ENCODE measurements at places on chromosomes 1 and 21.

GRCh38 chr1:230463760-230464159 lies 37.6 kb upstream of the PGBD5 start:
- DNase-seq = no peak

GRCh38 chr21:32364387-32364786 lies 28.4 kb downstream of the URB1 start:
- no peak for DNase-seq

GRCh38 chr1:59497616-59498015 lies 200.7 kb downstream of the FGGY start:
- no peak for DNase-seq

GRCh38 chr1:193104502-193104906 lies 710 bp downstream of the GLRX2 start:
- DNase-seq = peak; percentile 56

GRCh38 chr1:115906627-115907026 lies 65.7 kb upstream of the NHLH2 start:
- DNase-seq = no peak

- no peak for DNase-seq
These were observed 2.4 kb upstream of the SPOCD1 start for GRCh38 chr1:31818206-31818605.

GRCh38 chr1:160091666-160092223 lies 6.7 kb downstream of the IGSF8 start:
- no peak for DNase-seq

DNA sequence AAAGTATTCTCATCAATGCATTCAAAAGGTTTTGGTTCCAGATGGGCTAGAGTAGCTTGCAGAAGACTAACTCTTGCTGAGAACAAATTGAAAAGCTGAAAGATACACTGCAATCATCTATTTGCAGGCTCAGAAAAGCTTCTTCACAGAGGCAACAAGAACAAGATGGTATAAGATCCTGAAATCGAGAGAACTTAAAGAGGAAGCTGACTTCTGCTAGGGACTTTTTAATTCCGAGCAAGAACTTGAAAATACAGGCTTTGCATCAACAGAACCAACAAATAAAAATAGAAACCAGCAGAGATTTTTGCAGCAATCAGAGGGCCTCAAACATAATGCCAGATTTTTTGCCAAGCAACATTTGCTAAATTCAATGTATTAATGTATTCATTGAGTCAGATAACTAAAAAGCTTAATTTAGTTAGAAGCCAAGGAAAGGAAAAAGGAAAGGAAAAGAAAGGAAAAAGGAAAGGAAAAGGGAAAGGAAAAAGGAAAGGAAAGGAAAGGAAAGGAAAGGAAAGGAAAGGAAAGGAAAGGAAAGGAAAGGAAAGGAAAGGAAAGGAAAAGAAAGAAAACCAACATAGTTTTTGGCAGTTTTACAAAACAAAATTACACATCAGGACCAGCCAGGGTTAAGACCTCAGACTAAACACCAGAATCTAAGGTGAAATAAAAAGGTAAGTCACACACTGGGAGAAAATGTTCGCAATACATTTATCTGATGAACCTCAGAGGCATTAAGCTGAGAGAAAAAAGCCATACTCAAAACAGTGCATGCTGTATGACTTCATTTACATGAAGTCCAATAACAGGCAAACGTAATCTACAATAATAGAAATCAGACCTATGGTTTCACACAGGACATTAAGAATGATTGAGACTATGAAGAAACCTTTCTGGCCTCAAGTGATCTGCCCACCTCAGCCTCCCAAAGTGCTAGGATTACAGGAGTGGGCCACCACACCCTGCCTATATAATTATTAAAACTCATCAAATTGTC lies 42.6 kb downstream of the FAF1 start:
- no peak for DNase-seq

- no peak for DNase-seq
These were observed 47.7 kb downstream of the PARP1 start for GRCh38 chr1:226360106-226360746.

GRCh38 chr1:12617901-12618660 lies at the start of gene DHRS3:
Gene DHRS3 (minus strand): TSS chr1:12618210. CDS start chr1:12617348, 862 bp downstream.
- peak; percentile 64 for DNase-seq

DNA sequence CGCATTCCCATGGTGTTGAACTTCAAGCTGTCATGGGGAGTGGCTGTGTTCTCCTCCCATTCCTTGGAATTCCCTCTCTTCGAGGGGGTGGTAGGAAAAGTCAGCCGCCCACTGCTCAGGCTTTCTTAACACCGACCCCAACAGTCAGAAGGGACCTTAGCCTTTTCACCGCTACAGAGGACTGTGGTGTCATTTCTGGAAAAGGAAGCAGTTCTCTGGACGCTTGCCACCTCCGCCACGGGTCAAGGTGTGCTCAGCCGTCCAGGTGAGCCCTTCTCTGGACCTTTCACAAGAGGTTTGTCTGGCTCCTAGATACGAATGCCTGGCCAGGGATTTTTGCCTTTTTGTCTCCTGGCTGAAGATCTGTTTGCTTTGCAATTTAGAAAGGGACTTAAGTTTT lies 31.8 kb downstream of the CLIC6 start:
- DNase-seq = no peak

- no peak for DNase-seq
These were observed 42.4 kb downstream of the ABL2 start for GRCh38 chr1:179187043-179187442.
